Cardiac muscle cell (in vitro differentiated cells and primary cell): ENCODE measurements at places on chromosomes 11 and 22. TPM values are rescaled to one million over a fixed set of nuclear protein-coding genes. Genes with fewer than 3 reads are reported as not detected.

DNA sequence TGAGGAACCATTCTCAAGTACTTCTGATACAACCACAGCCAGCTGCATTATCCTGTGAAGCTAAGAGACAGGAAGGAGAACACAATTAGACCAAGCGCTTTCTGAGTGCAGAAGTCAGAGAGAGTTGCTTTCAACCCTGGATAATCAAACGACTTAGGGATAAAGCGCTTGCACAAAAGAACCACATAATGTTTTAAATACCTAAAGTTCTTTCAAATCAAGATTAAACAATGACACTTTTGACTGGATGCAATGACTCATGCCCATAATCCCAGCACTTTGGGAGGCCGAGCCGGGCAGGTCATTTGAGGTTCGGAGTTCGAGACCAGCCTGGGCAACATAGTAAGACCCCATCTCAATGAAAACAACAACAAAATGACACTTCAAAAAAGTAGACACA is 145.1 kb downstream of the SWAP70 start:
- peak; percentile 66 for DNase-seq

GRCh38 chr22:23565915-23566704 is 14.0 kb downstream of the IGLL1 start:
- DNase-seq = peak; percentile 6

DNA sequence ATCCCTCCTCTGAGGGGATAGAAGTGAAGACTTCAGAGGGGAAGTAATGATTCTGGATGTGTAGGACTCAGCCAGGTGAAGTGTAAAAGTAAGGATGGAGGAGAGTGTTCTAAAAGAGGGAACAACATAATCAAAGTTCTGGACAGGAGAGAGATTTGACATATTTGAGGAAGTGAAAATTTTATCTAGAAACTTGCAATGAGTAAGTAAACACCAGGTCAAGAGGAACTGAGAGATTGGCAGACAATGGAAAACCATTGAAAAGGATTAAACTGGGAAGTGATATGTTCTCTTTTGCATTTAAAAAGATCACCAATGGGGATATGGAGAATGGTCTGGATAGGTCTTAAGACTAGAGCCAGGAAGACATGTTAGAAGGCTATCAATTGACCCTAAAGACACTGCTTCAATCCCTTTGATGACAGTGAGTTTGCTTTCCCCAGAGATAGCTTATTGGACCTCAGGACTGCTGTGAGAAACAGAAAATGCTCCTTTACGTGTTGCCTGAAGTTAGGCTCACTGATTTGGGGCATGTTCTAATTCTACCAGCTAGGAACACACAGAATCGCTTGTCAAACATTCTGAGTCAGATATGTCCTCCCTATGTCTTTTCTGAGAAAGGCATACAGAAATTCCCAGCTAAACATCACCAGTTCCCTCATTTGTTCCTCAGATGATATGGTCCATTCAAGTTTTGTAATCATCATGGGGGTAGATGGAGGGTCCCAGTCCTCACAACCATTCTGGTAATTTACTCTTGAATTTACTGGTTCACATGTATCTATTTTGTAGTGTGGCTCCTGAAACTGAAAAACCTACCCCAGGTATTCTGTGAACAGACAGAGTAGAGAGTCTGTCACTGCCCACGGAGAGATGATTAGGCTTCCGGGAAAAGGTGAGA is 144.9 kb downstream of the MAML2 start:
- DNase-seq = no peak

DNA sequence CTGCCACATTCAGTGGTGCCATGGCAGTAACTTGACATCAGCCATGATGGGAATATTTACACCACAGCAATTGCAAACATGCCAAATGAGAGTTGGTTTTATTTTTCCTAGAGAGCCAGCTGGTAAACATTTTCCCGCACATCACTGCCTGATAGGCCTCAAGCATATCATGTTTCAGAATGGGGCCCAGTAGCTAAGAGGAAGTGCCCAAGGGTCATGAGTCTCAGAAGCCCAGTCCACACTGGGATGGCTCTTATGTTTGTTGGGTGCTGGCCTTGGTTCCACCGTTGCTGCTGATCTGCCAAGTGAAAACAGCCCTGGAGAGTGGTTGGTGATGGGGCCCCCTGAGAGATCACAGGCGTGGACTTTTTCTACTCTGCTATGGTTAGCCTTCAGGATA is 64.3 kb upstream of the NAV2 start:
- DNase-seq = no peak

GRCh38 chr11:64284962-64285884 is at the start of gene GPR137:
TSS of gene GPR137 (plus strand) at chr11:64285848. CDS start at chr11:64286525, 677 bp downstream.
- DNase-seq = peak; percentile 74

- DNase-seq = peak; percentile 5
Measured at GRCh38 chr11:118206391-118207031, 18.3 kb downstream of the JAML start.

GRCh38 chr11:59429924-59430516 is 3.8 kb upstream of the OR5A2 start:
- peak; percentile 59 for DNase-seq

DNA sequence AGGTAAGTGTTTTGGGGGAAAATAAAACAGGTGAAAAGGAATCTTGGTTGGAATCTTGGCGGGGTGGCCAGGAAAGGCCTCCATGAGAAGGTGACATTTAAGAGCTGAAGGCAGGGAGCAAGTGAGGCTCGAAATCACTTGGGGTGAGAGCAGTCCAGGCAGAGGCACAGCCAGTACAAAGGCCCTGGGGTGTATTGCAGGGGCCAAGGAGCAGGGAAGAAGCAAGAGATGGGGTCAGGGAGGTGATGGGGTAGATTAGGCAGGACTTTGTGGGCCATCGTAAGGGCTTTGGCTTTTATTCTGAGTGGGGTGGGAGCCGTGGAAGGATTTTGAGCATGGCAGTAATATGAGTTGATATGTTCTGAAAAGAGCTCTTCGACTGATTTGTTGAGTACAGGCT is 551.1 kb downstream of the MN1 start:
- DNase-seq = no peak

Gene SGSM1
- 0.25 and 0.39 TPM in 2 replicates for total RNA-seq

Gene SNX19
- 53.1 and 60.7 TPM in 2 replicates for total RNA-seq

Gene NAALAD2
- 5.3 and 13.0 TPM in 2 replicates for total RNA-seq

Gene TEAD1
- 73.9 and 105 TPM in 2 replicates for total RNA-seq

Gene CRYBA4
- total RNA-seq = not detected in 2 replicates
